ENCODE measurements at places on chromosomes 5 and 9. TPM values are rescaled to one million over a fixed set of nuclear protein-coding genes. Genes with fewer than 3 reads are reported as not detected.

CTXN3 gene
- polyA plus RNA-seq, result not detected

GABRA6 gene
- not detected for polyA plus RNA-seq

PCDHB12 gene
- 2.8 TPM for polyA plus RNA-seq

GRCh38 chr9:109186857-109187520 is 19.9 kb upstream of the FRRS1L start:
- DNase-seq, result no peak

DNA sequence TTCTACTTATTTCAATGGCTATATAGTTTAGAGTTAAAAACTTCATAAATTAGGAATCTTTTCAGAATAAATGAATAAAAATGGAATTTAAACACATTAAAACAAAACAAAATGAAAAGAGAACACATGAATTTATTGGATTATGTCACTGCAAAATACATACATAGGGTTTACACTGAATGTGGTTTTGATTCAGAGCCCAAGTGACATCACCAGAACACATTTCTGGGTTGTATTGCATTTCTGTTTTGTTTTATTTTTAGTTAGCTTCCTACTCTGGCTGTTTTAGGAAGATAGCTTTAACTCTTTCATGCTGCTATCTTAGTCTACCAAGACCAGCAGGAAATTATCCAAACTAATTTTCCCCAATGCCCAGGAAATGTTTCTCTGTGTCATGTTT is 1935.0 kb downstream of the EFNA5 start:
- DNase-seq, result no peak

- no peak for DNase-seq
These were observed 238.2 kb downstream of the CD180 start for GRCh38 chr5:66958201-66958979.

FCHSD1 gene
- 10.4 TPM for polyA plus RNA-seq
